ENCODE measurements at places on chromosomes 5 and 9.

GRCh38 chr5:110896901-110897300 is 158.1 kb downstream of the SLC25A46 start:
- no peak for DNase-seq

DNA sequence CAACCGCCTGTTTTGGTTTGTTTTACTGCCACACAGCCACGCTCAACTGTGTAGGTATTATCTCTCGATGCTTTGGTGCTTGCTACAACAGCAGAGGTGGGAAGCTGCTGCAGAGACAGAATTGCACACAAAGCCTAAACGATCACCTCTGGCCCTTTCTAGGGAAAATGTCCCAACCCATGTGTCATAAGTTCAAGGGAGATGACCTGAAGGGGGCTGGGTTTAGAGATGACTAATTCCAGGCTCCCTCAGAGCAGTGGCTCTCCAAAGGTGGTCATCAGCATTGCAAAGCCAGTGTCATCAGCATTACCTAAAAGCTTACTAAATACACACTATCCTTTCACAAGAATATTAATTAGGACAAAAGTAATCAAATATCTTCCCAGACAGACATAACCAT is 10.9 kb downstream of the ZNF622 start:
- no peak for DNase-seq

- no peak for DNase-seq
These were observed 160.2 kb upstream of the DAPK1 start for GRCh38 chr9:87337335-87338087.

DNA sequence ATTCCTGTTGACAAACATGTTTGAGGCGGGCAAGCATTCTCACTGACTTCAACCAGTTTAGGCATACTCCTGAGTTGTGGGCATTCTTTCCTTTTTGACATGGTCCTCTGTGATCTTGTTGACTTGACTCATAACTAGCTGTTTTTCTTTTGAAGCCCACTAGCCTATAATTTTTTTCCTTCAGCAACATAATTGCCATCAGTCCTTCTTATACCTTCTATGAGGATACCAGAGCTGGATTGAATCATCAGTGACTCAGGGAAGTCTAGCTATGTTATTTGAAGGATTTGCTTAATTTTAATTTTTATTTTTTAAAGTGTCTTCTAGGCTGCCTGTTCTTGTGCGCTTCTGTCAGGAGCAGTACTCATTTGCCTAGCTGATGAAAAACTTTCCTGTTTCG is 259.5 kb downstream of the NR3C1 start:
- DNase-seq = no peak

All from stimulated activated CD4-positive, alpha-beta T cell treated with anti-CD3 and anti-CD28 coated beads, Interleukin-4, amount 100 ng/mL, for 4 hours (primary cell).